Femur (tissue), 1 donor: ENCODE measurements at places on chromosomes 6 and 20.

GRCh38 chr20:34262488-34263288, 21.5 kb downstream of the ASIP start:
- DNase-seq = no peak

- DNase-seq = no peak
Observed at GRCh38 chr20:38159957-38160756, 4.9 kb downstream of the TGM2 start.

GRCh38 chr20:36113566-36114250, 40.8 kb upstream of the EPB41L1 start:
- peak; percentile 37 for DNase-seq

DNA sequence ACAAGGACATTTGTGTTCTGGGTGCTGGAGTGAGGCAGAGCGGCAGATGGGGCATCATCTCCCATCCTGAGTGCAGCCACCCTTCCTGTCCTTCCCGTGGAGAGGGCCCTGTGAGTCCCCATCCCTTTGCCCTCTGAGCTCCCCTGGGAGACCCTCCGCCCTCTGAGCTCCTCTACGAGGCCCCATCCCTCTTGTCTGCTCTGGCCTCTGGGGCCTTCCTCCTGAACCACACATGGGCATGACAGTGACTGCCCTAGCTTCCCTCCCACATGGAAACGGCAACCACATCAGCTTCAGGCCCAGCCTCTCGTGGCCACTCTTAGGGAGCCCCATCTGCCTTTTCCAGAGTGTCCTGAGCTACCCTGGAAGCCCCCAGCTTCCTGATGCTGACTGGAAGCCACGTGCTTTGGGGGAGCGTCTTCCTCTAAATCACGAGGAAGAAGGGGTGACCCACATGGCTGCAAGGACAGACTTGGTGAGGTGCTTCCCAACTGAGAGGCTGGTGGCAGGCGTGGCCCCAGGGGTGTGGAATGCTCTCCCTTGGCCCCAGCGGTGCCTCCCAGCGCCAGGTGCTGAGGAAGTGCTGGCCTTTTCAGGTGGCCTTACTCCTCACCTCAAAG, 52.6 kb downstream of the GINS1 start:
- DNase-seq = no peak

DNA sequence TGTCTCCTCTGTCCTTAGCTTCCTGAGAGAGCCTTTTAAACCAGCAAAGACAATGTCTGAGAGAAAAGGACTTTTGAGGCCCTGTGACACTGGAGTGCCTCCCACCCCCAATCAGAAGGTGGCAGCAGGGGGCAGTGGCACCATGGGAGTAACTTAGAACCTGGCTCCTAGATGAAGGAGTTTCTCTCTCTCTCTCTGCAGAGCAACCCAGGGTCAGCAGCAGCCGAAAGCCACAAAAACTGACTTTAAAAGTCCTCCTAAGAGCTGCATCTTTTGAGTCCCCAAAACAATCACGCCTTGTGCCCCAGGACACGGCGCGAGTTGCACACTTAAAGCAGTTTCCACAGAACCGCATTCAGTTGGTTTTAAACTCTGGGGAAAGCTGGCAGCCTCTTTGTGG, 5.3 kb upstream of the TCP11 start:
- DNase-seq = peak; percentile 43

DNA sequence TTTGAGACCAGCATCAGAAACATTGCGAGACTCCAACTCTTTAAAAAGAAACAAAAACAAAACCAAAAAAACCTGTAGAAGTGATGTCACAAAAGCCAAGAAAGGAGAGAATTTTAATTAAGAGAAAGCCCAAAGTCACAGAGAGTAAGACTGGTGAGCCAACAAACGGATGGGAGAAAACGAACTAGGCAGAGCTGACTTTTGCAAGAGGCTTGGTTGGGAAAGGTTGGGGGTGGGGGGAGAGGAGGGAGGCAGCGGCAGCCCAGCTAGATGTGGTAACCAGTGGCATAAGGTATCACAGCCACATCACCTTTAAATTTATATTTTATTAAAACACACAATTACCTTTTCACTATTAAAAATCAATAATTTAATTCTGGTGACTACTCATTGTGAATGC, 23.5 kb downstream of the NOL7 start:
- DNase-seq = no peak

- DNase-seq = no peak
Observed at GRCh38 chr6:111806165-111806547, 67.1 kb downstream of the FYN start.

DNA sequence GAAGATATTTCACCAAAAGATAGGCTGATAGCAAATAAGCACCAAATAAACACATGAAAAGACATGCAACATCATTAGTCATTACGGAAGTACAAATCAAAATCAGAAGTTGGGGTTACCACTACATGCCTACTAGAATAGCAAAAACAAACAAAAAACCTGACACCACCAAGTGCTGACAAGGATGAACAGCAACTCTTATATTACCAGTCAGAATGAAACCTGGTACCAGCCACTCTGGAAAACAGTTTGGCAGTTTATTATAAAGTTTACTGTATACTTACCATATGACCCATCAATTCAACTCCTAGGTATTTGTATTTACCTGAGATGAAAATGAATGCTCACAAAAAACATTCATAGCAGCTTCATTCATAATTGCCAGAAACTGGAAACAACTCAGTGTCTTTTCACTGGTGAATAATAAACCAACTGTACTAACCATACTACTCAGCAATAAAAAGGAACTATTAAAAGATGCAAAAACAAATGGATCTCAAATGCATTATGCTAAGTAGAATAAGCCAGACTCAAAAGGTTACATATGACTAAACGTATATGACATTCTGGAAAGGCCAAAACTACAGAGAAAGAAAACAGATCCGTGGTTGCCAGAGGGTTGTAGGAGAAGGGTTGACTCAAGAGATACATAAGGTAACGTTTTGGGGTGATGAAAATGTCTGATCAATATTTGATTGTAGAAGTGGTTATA, 33.0 kb downstream of the NUP153 start:
- DNase-seq = no peak

GRCh38 chr6:89050155-89050554, 30.4 kb upstream of the PNRC1 start:
- DNase-seq = peak; percentile 57
